ENCODE measurements at places on chromosomes 2 and 18.

DNA sequence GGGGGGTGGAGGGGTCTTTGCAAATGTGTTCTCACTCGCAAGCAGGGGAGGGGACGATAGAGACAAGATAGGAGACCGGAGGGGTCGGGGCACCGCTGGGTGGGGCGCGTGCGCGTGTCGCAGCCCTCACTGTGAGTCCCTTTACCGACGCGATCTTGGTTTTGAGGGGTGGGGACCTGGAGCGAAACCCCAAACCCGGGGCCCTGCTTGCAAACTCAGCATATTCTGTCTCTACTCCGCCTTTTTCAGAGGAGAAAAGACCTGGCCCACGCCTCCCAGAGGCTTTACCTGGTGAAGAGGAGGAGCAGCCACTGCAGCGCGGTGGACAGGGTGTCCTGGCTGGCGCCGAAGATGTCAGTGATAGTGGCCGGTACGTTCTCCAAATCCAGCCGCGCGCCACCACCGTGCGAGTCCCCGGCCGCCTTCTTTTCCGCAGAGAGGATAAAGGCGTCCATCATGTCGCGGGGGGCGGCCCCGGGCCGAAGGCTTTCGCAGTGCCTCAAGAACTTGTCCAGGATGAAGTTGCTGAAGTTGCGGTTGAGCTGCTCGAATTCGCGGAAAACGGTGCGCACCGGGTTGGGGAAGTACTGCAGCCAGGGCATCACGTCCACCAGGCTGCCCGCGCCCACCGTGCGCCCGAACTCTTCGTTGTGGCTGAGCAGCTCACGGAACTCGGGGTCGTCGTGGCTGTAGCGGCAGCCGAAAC lies 1.7 kb downstream of the CYP1B1 start:
- no peak for DNase-seq

DNA sequence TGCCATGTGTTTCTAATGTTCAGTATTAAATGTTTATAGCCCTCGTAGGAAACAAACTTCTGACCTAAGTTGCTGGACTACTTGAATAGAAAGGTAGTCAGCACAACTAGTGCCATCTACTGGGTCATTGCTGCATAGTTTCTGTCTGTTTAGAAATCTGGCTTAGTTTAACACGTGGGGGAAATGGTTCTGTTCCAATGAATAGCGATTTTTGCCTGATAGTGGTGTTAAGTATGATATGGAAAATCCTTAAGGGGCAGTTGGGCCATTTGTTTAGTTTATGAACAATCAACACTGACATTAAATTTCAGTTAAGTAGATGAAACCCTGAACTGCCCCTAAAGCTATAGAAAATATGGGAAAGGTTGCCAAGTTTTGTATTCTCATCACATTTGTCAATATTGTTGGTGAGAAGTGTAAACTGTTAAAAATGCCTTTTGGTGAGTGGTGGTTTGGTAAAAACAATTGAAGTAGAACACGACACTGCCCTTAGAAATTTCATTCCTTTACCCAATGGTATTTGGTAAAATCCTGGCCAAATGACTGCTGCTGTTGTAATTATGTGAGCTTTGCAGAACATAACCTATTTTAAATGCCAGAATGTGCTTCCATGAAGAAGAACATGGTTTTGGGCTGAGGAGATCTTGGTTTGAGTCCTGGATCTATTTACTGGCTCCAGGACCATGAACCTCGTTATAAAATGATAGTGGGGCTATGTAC lies 13.2 kb downstream of the NABP1 start:
- no peak for DNase-seq

GRCh38 chr2:100206731-100207255 lies 64.4 kb upstream of the AFF3 start:
- no peak for DNase-seq

DNA sequence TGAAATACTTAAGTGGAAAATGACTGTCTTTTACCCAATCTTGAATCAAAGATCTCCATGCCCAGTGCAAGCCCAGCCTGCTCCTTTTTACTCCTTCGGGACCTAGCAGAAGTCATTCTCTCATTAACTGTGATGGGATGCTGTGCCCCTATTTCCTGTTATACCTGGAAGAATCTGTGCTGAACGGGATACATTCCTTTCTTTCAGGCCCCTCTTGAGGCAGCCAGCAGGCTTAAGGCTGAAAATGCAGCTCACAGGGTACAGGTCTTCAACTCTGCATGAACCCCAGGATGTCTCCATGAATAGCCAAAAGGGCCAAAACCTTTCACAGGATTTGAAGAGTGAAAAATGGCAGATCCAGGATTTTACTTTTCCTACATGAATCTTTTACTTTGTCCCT lies 784.8 kb upstream of the KLHL29 start:
- DNase-seq, result no peak

GRCh38 chr2:219675221-219675620 lies 47.8 kb downstream of the SLC4A3 start:
- DNase-seq, result no peak

- no peak for DNase-seq
Observed at GRCh38 chr18:6159426-6159825, 255.3 kb downstream of the L3MBTL4 start.

DNA sequence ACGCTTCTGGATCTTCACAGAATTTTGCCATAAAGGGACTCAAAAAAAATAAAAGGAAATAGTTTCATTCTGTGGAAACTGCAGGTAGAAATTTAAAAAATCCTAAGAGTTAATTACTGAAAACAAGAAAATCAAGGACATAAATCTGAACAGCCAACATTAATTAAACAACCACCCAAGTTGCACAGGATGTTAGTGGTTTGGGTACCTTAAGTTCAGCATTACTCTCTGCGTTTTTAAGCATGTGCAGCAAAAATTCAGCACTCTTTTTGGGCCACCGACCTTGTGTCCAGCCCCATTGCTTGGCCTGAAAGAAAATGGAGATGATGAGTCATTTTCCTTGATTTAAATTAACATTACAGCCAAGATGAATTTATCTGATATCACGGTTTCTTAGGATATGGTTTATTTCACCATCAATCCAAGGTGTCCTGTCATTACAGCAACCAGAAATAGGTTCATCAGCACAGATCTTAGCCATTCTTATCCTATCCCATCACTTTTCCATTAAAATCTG lies 3.3 kb upstream of the C18orf32 start:
- no peak for DNase-seq

GRCh38 chr2:43676322-43677050 lies at the start of gene C1GALT1C1L:
Gene C1GALT1C1L, minus strand, starts transcription at chr2:43676429. Its CDS starts 107 bp downstream, at chr2:43676322.
- DNase-seq, result no peak

DNA sequence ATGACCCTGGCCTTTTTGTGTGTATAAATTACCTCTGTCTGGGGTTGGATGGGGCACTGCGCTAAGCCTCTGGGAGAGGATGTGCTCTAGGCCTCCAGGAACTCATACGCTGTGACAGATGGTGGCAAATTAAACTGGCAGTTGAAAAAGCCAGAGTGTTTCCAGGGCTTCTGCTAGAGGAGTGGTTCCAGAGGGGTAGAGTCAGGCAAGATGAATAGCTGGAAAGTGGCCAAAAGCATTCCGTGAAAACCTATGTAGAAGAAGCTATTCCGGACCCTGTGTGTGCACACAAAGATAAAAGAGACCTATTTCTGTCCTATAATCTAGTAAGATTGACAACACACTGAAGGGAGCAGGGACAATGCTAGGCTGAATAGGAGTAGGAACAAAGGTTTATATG lies 84.8 kb downstream of the ACTR3 start:
- no peak for DNase-seq

- DNase-seq, result no peak
Observed at GRCh38 chr18:61842146-61842545, 50.7 kb downstream of the RNF152 start.

GRCh38 chr2:78715293-78715692 lies 310.2 kb upstream of the REG3G start:
- DNase-seq, result no peak

DNA sequence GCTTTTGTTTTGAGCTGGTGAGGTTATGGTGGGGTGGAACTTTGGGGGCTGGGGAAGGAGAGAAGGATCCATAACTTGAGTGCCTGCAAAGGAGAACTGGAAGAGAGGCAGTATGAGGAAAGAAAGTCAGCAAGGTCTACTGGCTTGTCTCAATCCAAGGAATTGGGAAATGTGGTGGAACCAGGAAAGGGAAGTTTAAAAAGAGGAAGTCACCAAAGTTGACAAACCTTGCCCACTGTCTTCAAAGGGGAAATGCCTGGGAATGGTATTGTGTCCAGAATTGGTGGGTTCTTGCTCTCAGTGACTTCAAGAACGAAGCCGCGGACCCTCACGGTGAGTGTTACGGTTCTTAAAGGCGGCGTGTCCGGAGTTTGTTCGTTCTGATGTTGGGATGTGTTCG lies 304.1 kb upstream of the FAM98A start:
- DNase-seq, result no peak

GRCh38 chr2:134446383-134447017 lies 192.6 kb downstream of the MGAT5 start:
- DNase-seq, result no peak

- no peak for DNase-seq
Observed at GRCh38 chr2:201532686-201533304, 81.3 kb downstream of the STRADB start.

- no peak for DNase-seq
Observed at GRCh38 chr18:48105317-48105716, 174.9 kb upstream of the SMAD2 start.

DNA sequence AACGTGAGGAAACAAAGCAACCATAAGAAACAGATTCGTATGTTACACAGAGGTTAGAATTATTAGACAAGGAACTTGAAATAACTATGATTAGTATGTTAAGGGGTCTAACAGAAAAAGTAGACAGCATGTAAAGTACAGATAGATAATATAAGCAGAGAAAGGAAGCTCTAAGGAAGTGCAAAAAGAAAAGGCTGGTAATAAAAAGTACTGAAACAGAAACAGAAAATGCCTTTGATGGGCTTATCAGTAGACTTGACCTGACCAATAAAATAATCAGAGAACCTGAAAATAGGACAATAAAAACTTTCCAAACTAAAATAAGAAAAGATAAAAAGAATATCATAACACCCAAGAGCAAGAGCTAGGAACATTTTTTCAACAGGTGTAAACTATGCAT lies 225.8 kb downstream of the RND3 start:
- DNase-seq, result no peak

DNA sequence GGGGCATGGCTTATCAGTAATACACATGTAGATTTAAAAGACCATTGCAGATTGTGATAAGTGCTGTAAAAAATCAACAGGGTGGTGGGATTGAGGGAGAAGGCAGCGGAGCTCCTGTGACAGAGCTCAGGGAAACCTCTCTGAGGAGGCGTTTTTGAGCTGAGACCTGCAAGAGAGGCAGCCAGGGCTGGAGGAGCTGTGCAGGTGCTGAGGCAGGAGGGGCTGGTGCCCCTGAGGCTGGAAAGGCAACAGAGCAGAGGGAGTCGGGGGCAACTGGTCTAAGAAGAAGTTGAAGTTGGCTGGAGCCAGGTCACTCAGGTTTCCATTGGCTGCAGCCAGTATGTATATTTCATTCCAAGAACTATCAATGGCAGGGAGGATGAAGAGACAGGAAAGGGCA lies 47.6 kb downstream of the KLHL29 start:
- no peak for DNase-seq

GRCh38 chr2:230765611-230766300 lies 53.1 kb downstream of the CAB39 start:
- DNase-seq, result no peak

DNA sequence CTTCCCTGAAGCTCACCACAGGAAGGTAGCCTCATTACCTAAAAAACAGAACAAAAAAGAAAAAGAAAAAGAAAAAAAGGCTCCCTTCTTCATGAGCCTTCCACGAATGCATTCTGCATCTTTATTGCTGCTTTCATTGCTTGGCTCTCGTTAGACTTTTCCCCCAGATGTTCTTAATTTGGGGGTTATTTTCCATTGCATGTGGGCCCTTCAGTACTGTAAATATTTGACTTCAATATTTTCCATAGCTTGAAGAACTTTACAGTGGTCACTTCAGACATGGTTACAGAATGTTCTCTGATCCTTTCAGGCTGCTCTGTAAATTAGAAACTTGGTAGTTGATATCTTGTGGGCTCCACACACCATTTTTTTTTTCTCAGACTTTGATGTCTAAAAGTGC lies 65.6 kb upstream of the COPS8 start:
- DNase-seq, result no peak

DNA sequence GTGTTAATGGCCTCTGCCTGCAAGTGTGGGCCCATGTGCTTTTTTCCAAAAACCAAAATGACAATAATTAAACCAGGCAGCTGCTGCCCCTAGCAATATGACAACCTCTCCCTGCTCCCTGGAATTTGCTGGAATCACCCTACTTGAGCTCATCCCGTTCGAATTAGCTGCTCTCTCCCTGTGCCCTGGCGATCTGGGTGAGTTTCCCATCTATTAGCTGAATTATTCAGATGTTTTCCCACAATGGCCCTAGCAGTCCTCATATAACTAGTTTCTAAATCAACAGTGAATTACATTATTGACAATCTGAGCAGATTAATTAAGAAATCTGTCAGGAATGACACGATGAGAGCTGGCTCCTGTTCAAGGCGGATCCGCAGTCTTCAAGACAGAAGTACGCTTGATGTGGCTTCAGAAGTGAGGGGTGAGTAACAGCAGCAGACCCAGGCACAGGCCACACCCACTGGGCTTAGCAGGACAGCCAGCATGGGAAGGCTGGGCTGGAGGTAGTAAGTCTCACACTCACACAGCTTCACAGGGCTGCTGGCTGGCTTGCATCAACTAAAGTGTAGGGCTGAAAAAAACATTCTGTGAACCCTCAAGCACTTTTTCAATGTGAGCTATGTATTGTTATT lies 366.2 kb upstream of the ID2 start:
- DNase-seq, result no peak

DNA sequence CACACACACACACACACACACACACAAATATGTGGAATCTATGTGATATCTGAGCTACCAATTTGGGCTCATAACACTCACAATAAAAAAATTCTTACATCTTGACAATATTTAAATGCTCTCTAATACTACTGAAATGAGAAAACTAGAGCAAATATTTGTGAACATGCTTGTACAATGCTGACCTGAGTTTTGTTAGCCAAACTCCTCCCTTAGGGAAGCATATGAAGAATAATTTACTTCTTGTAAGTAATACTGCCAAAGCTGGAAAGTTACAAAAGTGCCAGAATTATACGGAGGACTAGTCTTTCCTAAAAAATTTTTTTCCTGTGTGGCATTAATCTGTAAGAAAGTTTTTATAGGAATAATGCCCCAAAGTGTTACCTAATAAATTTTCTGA lies 18.5 kb downstream of the MBD2 start:
- no peak for DNase-seq

DNA sequence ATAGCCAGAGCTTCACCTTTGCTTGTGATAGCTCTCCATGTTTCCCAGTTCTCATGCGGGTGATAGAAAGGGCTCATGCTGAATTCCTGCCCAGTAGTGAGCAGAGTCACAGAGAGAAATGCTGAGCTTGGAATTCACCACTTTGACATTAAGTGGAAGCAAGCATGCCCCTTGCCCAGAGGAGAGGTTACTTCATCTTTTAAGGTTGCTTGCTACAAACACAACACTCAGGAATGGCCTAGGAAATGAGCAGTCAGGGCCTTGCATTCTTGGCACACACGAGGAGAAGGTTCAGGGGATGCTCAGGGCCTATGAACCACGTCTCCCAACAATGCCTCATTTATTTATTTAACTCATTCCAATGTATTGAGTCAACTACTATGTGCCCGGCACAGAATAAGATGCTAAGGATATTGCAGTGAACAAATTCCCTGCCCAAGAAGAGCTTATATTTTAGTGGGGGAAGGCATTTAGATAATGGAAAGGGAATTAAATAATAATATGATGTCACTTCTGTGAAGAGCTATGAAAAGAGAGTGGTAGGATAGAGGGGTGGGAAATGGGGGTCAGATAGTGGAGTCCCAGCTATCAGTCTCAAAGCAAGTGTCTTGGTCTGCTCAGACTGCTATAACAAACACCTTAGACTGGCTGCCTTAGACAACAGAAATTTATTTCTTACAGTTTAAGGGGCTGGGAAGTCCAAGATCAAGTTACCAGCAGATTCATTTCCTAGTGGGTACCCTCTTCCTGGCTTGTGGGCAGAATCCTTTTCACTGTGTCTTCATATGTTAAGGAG lies 42.1 kb downstream of the DDX18 start:
- DNase-seq, result no peak

Data from activated T-helper 1 cell treated with anti-CD3 and anti-CD28 coated beads, Interleukin-2, amount 50 U/mL, for 16 hours (primary cell).